ENCODE measurements at places on chromosomes 16 and 17.

- peak; percentile 21 for DNase-seq
These were observed 1425.1 kb upstream of the CDH8 start for GRCh38 chr16:63461248-63461841.

- no peak for DNase-seq
These were observed 339.4 kb downstream of the FOXL1 start for GRCh38 chr16:86917471-86918365.

- DNase-seq: no peak
These were observed 218.3 kb downstream of the IRF8 start for GRCh38 chr16:86117235-86117634.

DNA sequence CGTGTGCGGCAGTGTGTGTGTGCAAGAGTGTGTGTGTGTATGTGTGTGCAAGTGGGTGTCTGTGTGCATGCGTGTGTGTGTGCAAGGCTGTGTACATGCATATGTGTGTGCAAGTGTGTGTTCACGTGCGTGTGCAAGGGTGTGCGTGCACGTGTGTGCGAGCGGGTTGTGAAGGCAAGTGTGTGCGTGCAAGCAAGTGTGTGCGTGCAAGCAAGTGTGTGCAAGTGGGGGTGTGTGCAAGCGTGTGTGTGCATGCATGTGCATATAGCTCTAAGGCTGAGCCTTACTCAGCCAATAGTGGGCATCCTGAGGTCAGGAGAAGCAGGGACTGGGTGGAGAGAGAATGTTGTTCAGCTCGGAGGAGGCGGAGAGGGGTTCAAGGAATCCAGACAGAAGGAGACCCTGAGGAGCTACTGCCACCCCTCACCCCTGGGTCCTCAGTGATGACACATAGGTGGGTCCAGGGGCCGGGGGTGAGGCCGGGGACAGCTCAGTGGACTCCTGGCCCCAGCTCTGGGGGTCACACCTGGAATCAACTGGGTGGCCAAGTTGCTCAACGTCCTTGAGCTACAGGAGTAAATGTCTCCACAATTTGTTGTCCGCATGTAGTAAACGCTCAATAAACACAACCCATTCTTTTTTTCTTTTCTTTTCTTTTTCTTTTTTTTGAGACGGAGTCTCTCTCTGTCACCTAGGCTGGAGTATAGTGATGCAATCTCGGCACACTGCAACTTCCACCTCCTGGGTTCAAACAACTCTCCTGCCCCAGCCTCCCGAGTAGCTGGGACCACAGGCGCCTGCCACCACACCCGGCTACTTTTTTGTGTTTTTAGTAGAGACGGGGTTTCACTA is 1.8 kb downstream of the PRR29 start:
- no peak for DNase-seq

DNA sequence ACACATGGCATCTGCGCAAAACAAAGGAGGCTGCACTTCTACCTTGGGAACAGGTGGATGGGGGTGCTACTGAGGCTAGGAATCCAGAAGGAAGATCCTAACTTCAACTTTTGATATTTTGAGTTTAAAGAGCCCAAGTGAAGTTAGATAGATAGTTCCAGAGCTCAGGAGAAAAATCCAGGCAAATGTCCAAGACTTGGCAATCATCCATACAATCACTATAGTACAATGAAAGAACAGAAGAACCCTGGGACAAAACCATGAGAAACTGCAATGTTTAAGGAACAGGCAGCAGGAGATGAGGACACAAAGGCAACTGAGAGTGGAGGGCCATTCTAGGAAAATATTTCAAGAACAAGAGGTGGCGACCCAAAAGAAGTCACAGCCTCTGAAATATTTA is 12.4 kb downstream of the CDYL2 start:
- DNase-seq: no peak

DNA sequence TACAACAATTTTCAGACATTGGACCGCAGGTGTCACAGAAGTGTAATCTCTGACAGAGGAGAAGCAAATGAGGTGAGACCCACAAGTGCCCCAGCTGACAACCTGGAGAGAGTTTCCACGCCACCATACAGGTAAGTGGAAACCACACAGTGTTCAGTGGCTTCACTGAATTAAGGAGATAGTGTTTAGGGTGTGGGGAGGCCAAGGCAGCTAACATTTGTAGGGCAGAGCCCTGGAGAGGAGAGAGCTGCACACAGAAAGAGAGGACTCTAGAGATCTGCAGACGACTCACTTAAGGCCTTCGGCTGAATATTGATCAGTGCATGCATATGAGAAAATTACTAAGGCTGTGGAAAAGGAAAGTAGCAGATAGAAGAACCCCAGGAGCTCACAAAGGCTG is 228.9 kb upstream of the TNRC6C start:
- DNase-seq: no peak

GRCh38 chr17:8859027-8859803 is 8.3 kb downstream of the PIK3R6 start:
- DNase-seq: no peak

DNA sequence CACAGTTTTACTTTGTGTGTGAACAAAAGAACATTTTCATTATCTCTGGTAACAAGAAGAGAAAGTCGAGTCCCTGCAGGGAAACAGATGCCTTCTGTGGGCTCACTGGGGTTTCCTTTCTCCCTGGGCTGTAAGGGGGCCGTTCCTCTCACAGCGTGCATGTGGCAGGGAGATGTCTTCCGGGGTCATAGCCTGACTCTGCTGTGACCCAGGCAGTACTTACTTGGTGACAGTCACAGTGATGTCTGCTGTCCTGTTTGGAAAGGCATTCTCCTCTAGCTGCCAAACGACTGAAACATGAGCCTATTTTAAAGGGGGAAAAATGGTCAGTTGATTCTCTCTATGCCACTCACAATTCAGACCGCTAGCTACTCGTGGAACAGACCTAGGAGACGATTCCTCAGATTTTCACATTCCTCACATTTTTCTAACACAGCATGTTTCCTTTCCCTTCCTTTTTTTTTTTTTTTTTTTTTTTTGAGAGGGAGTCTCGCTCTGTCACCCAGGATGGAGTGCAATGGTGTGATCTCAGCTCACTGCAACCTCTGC is 7.3 kb downstream of the HASPIN start:
- no peak for DNase-seq

- no peak for DNase-seq
These were observed 200.4 kb upstream of the ZFHX3 start for GRCh38 chr16:73248316-73248715.

GRCh38 chr17:10276436-10276835 is 78.0 kb upstream of the GAS7 start:
- no peak for DNase-seq

- DNase-seq: no peak
These were observed 318.4 kb downstream of the SEC14L1 start for GRCh38 chr17:77459018-77459755.

DNA sequence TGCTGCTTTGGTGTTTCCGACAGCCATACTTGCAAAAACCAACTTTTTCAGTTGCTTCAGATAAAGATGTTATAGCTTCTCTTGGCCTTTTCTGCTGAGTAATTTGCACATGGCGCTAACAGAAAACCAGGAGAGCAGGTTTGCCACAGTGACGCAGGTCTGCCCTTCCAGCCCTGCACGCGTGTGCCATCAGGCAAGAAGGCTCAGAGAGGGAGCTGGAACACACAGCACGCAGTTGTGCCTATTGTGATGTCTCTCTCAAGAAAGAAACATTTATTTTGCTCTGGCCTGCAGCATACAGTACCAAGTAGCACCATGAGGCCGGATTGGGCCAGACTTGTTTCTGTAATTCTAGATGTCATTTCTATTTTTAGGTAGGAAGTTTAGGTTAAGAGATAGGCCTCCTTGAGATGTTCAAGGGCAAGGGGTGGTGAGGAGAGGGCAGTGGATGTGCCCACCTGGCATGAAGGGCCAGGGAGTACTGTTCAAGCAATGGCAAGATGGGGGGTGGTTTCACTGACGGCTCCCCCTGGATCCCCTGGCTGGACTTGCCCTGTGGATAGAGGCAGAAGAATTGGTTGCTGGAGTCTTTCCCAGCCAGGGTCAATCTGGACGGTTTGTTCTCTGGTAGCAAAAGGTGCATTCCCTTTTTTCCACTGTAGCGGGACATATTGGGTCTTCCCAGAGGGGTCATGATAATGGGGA is 1.9 kb downstream of the CBX2 start:
- DNase-seq: no peak

DNA sequence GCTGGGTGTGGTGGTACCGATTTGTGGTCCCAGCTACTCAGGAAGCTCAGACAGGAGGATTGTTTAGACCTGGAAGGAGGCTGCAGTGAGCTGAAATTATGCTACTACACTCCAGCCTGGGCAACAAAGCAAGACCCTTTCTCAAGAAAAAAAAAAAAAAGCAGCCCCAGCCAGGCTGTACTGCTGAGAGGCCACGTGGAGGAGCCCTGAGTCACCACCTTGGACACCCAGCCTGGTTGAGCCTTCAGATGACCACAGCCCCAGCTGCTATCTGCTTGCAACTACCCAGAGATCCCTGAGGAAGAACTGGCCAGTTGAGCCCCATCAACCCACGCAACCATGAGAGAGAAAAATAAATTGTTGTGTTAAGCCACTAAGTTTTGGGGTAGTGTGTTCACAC is 23.6 kb upstream of the GPRC5C start:
- no peak for DNase-seq

Data from amniotic stem cell (primary cell).